ENCODE measurements at places on chromosomes 11 and 22.

DNA sequence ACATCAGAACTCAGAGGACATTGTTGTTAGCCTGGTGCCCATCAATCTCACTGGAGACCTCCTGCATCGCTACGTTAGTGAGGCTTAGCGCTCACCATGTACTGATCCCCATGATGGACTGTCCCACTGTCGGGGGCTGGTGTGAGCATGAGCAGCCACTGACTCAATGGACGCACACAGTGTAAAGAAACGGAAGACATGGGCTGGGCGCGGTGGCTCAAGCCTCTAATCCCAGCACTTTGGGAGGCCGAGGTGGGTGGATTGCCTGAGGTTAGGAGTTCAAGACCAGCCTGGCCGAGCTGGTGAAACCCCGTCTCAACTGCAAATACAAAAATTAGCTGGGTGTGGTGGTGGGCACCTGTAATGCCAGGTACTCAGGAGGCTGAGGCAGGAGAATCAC, 112.9 kb downstream of the CRYBB2 start:
- DNase-seq = no peak

DNA sequence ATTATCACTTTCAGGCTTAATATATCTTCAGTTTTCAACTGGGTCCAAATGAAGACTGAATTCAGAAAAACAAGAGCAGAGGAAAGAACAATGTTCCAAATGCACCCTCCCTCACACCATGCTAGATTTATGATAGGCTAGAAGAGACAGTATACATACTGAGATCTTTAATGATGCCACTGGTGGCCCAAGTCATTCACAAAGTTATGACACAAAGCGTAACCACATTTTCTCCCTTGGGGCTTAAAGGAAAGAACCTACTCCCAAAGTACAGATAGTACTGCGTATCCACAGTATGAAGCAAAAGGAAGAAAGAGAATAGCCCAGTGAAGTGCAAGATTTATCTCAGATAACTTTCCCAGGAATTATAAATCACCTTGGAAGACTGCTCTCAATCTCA, 10.9 kb upstream of the SOX6 start:
- DNase-seq = no peak

- DNase-seq = no peak
Measured at GRCh38 chr11:35464308-35464707, 45.0 kb upstream of the SLC1A2 start.

GRCh38 chr11:108207683-108208060, 14.8 kb downstream of the NPAT start:
- DNase-seq = no peak

- DNase-seq = no peak
Measured at GRCh38 chr11:67073908-67074307, 17.3 kb downstream of the RHOD start.

- no peak for DNase-seq
Measured at GRCh38 chr11:119432484-119433357, 9.7 kb upstream of the THY1 start.
